ENCODE measurements at places on chromosomes 16 and 17. TPM values are rescaled to one million over a fixed set of nuclear protein-coding genes. Genes with fewer than 3 reads are reported as not detected.

DNA sequence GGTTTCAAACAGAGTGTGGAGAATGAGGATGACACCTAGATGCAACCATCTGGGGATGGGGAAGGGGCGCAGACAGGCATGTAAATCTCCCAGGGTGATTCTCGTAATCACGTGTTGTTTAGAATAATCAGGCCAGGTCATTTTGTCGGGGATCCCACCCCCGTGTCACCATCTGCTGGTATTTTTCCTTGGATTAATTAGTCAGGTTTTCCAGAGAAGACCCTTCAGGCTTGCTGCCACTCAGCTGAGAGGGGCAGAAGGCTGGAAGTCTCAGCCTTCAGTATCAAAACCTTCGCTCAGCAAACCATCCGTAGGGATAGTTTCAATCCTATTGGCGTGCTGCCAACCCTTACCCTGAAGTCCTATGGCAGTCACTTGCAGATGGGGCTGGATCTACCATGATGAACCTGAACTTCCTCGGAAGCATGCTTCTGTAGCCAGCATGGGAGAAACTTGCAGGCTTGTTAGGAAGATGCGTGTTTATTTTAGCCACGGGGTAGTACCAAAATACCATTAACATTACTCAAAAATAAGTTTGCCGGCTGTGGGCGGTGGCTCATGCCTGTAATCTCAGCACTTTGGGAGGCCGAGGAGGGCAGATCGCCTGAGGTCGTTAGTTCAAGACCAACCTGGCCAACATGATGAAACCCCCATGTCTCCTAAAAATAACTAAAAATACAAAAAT lies 7.5 kb upstream of the ADCY9 start:
- H3K4me1 ChIP-seq = no peaks in the 10 kb centered on the region
- no peak overlapping the region for H3K27ac ChIP-seq
- H3K27me3 ChIP-seq = no peaks in the 10 kb centered on the region
- no peak overlapping the region for H3K4me3 ChIP-seq
- peak; percentile 27 for DNase-seq
- no peaks in the 10 kb centered on the region for H3K36me3 ChIP-seq

TBC1D3B gene
- 0.64 TPM for polyA plus RNA-seq

NOS2 gene
- not detected for polyA plus RNA-seq

DNA sequence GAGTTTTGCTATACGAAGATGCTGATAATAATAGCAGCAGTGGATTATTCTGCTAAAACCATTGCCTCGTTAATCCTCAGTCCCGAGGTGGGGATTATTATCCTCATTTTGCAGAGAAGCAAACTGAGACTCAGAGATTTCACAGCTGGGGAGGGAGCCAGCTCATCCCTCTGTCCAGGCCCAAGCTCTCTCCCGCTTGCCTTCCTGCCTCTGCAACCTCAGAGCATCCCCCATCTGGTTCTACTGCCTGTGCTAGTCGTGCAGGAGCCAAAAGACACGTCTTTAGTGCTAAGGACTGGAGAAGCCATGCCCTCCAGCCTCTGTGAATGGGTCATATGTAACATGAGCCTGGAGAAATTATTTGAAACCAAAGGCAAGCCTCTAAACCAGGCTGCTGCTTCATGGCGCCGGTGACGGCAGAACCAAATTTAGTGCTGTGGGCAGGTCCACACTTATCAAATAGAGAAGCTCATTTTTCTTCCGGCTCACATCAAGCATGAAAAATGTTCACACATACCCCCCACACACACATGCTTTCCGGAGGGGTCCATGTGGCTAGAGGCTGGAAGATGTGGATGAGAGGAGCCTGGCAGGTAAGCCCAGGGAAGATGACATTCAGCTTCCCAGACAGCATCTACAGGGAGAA lies 13.5 kb downstream of the MAPT start:
- no peaks in the 10 kb centered on the region for H3K4me1 ChIP-seq
- DNase-seq = no peak
- H3K27me3 ChIP-seq = peaks cover 40% of the 10 kb centered on the region
- no peak overlapping the region for H3K27ac ChIP-seq
- H3K4me3 ChIP-seq = no peak overlapping the region

DNA sequence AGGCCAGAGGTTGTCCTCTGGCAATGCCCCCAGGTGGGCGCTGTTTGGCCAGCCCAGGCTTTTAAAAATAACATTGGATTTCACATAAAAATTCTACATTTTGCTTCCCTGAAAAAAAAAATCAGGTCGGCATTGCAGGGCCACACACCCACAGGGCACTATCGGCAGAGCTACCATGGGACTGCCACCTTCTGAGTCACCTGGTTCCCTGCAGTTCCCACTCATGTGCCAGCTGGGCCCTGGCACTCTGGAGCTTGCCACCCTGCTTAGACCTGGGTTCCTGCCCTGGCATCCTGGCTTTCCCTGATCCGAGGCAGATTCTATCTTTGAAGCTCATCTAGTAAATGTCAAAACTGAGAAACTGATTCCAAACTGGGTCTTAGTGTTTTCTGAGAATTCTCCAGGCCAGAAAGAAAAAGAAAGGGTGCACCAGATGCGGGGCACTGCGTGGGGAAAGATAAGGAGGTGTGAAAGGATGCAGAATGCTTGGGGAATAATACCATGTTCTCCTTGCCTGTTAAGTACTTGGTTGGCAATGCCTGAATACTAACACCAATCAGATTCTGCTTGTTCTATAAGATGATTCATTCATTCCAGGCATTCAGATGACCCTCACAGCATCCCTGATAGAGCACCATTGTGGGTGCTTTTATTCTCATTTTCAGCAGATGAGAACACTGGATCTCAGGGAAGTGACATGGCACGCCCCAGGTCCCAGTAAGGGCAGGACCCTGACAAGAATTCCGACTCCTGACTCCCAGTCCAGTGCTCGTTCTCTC lies 51.8 kb downstream of the RAI1 start:
- no peaks in the 10 kb centered on the region for H3K36me3 ChIP-seq
- DNase-seq = peak; percentile 85
- no peak overlapping the region for H3K4me3 ChIP-seq
- H3K27me3 ChIP-seq = no peaks in the 10 kb centered on the region
- H3K27ac ChIP-seq = peak overlapping the region; percentile 44

OSGIN1 gene
- polyA plus RNA-seq = 6.3 TPM

DNA sequence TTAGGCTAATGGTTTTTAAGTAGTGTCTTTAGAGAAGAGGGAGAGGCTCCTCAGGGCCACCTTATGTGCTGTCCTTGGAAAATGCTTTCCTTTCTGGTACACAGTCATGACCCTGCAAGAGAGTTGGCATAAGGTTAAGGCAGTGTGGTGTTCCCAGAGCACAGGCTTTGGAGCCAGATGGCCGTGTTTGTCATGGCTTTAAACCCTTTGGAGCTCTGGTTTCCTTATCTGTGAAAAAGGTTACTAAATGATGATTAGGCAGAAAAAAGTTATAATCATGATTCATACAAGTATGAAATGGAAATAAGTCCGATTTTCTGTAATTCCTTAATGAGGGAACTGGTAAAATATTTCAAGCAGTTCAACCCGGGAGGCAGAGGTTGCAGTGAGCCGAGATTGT lies 13.2 kb downstream of the UTP4 start:
- H3K36me3 ChIP-seq = peaks cover 45% of the 10 kb centered on the region
- H3K27ac ChIP-seq = no peak overlapping the region
- DNase-seq = peak; percentile 30
- no peaks in the 10 kb centered on the region for H3K27me3 ChIP-seq
- H3K4me1 ChIP-seq = no peaks in the 10 kb centered on the region
- no peak overlapping the region for H3K4me3 ChIP-seq

CCL8 gene
- polyA plus RNA-seq = not detected

MEIOB gene
- polyA plus RNA-seq = 0.14 TPM

DNA sequence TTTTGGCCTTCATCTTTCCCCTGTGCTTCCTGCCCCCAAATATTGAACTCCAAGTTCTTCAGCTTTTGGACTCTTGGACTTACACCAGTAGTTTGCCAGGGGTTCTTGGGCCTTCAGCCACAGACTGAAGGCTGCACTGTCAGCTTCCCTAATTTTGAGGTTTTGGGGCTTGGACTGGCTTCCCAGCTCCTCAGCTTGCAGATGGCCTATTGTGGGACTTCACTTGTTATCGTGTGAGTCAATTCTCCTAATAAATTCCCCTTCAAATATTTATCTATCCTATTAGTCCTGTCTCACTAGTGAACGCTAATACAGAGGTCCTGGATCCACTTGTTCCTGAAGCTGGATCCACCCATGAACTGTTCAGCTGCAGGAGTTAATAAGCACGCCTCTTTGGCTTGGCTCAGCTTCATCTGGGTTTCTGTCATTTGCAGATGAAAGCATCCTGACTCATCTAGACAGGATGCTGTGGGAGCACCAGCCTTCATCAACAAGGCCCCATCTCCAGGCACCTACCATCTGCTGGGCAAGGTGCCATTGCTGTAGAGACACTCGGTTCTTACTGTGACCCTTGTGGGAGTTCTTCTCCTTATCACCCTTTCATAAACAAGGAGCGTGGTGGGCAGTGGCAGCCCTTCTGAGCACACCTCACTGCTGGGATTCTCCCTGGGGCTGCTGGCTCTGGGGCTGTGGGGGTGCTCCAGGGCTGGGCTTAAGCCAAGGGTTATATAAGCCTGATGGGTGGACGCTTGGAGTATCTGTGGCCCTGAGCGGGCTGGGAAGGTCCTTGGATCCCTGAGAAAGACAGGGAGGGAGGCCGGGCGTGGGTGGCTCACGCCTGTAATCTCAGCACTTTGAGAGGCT lies 23.1 kb downstream of the LAT start:
- H3K27ac ChIP-seq = no peak overlapping the region
- H3K4me3 ChIP-seq = no peak overlapping the region
- H3K4me1 ChIP-seq = peaks cover 7% of the 10 kb centered on the region
- peak; percentile 86 for DNase-seq
- H3K36me3 ChIP-seq = no peaks in the 10 kb centered on the region

DNA sequence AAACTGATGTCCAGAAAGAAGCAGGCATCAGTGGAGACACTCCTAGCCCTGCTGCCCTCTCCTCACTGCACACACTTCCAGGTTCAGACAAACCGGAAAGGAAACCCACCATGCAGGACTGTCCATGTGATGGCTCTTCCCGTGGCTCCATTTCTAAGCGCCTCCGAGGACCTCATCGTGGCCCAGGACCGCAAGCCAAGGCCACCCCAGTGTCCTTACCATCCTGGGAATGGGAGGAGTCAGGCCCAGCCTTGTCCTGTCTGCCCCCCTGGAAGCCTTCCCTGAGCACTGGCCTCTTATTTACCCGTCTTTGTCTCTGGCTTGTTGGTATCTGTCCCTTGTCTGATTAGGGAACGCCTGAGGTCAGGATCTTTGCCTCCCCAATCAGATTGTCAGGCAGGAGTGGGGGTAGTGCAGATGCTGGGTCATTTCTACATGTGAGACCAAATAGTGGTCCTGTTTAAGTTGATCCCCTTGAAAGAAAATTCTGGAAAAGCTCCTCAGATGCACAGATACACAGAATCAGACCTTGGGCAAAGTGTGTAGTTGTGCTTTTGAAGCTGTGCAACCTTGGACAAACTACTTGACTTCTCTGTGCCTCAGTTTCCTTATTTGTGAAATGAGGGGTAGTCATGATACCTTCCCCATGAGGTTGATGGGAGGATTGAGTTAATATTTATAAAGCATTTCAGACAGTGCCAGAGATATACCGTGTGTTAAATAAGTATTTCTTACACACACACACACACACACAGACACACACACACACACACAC lies 744 bp downstream of the TAC4 start:
- H3K27ac ChIP-seq = no peak overlapping the region
- no peak overlapping the region for H3K4me3 ChIP-seq
- no peaks in the 10 kb centered on the region for H3K27me3 ChIP-seq
- H3K36me3 ChIP-seq = no peaks in the 10 kb centered on the region

GRCh38 chr16:56482683-56483236 lies 31.4 kb downstream of the OGFOD1 start:
- no peak for DNase-seq
- H3K27me3 ChIP-seq = no peaks in the 10 kb centered on the region
- H3K36me3 ChIP-seq = peaks cover 39% of the 10 kb centered on the region
- H3K4me3 ChIP-seq = no peak overlapping the region

SLFN12 gene
- polyA plus RNA-seq = 15.1 TPM

MGAT5B gene
- not detected for polyA plus RNA-seq

TBC1D3G gene
- polyA plus RNA-seq = not detected

RASL10B gene
- polyA plus RNA-seq = 0.08 TPM

PRSS21 gene
- polyA plus RNA-seq = not detected

RAB11FIP4 gene
- 0.40 TPM for polyA plus RNA-seq

MYCBPAP gene
- polyA plus RNA-seq = 0.79 TPM

DNA sequence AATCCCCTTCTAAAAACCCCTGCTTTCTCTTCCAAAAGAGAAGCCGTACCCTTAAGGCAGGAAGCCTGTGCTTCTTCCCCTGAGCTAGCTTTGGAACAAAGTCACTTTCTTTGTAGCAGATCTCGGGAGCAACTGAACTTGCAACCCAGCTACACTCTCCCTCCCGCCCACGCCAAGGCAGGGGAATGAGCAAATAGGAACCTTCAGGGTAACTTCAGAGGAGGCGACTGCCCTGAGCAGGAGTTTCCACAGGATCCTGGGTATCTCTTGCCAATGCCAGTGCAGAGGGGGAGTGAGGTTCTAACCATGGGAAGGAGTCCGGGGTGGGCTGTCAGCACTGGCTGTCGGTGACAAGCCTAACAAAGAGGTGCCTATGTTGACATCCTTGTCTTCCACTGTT lies 5.9 kb upstream of the PIRT start:
- no peak overlapping the region for H3K4me3 ChIP-seq
- no peak overlapping the region for H3K27ac ChIP-seq
- H3K27me3 ChIP-seq = no peaks in the 10 kb centered on the region
- peak; percentile 13 for DNase-seq

DNA sequence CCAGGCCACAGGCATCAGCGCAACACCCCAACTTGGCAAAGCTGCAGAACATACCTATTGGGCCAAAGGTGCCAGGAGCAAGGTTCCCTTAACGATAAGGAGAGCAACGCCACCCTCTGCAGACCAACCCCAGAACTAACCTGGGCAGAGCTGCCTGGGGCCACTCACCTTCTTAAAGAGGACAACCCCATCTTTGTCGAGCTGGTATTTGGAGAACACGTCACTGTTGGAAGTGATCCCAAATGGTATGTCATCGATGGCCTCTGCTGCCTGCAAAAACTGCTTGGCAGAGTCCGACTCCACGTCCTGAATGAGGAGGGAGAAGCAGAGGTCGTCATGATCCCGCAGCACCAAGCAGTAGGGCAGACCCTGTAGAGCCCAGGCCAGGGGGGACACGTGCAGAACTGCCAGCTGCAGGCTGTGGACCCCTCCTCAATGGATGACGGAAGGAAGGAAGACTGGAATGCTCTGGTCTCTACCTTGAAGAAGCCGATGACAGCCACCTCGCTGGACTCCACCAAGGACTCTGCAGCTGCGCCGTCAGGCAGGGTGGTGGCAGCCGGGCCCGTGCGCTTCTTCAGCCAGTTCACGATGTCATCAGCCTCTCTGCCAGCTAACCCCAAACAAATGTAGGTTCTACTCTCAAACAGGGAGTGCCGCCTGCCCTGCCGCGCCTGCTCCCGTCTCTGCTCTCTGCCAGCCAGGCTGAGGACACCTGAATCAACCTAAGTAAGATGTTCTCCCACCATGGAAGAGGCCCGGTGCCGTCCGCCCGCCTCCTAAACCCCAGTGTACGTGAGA lies 5.2 kb downstream of the P4HB start:
- no peaks in the 10 kb centered on the region for H3K27me3 ChIP-seq
- peak; percentile 71 for DNase-seq
- H3K27ac ChIP-seq = peak overlapping the region; percentile 82

APRT gene
- polyA plus RNA-seq = 226 TPM
